ENCODE measurements at places on chromosomes 6 and 20. TPM values are rescaled to one million over a fixed set of nuclear protein-coding genes. Genes with fewer than 3 reads are reported as not detected.

The PLTP gene
- total RNA-seq, result 0.16 TPM

The CRISP2 gene
- total RNA-seq, result not detected

The FARS2 gene
- total RNA-seq, result 19.2 TPM

The PCSK2 gene
- not detected for total RNA-seq

The POFUT1 gene
- total RNA-seq, result 82.3 TPM

The ZFP57 gene
- not detected for total RNA-seq

The HLA-DRA gene
- total RNA-seq, result 0.61 TPM

The EEF1A2 gene
- total RNA-seq, result 203 TPM

The SIRPD gene
- total RNA-seq, result not detected

The POM121L2 gene
- total RNA-seq, result not detected
